NCI-H1436 (cell line): ENCODE measurements at places on chromosomes 4 and X.

GRCh38 chr4:120773641-120774040 lies 148.9 kb downstream of the PRDM5 start:
- DNase-seq, result no peak

DNA sequence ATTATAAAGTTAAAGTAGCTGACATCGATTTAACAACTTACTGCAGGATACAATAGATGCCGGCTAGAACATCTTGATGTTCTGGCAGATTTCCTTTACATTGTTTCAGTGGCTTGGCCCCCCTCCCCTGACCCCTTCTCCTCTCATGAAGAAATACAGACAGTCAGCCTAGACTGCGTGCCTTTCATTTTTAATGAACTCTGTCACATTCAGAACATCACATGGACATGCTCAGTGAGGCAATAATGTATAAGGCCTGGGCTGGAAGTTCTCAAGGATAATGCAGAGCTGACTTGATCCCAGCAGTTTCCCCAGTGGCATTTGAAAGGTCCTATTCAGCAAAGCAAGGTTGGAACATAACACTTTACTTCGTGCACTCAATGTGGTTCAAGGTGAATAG lies 239.2 kb downstream of the ANK2 start:
- DNase-seq, result no peak

GRCh38 chr4:104772849-104773248 lies 278.2 kb upstream of the CXXC4 start:
- no peak for DNase-seq

GRCh38 chr4:184591070-184591677 lies 58.1 kb downstream of the CASP3 start:
- no peak for DNase-seq

DNA sequence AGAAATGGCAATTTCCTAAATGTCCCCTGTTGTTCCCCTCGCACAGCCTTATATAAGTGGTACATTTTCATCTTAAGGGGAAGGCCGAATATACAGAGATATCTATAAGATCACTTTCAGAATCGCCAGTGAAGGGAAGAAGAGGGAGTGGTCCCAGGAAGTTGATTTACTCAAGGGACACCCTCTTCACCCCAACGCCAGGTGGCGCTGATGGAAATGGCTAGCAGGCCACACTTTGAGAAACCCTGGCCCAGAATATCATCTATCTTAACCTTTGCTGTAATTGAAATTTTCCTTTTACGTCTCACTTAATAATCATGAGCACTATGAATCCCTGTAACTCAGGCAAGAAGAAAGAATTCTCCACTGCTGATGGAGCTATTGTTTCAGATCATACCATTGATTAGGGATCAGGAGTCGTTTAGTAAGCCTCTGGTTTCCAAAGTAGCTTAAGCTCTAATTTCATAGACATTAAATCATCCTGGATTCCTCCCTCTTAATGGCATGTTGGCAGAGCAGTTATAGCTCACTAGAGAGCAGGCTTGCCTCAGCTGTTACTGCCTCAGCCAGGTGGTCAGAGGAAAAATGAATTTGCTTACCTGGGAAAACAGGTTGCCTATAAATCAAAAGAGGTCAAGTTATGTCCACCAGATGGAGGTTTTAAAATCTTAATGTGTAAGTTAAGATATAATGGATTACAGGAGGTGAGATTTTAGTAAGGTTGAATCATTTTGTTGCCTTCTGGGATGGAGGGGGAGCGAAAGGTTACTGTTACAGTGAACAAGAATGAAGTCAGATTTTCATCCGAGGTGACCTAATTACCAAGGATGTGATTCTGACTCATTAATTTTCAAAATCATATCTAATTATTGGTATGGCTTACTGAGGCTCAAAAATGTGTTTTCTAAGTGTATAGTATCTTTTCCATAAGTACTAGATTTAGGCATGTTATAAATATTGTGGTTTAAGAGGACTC lies 941.2 kb upstream of the TENM3 start:
- peak; percentile 63 for DNase-seq

DNA sequence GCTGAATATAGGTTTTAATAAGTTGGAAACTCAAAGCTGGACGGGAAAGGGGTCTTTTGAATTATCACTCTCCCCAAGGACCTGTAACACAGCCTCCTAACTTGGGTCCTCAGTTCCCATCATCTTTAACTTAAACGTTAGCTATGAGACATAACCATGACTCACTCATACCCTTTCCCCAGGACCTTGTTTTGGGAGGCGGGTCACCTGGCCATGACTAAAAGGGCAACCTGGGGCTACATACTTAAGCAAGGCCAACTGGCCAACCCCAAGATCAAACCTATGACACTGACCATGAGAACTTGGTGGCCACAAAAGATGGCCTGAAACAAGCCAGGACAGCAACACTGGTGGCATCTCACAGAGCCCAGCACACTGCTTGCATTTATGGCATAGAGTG lies 89.0 kb downstream of the SH3KBP1 start:
- DNase-seq, result no peak

GRCh38 chr4:151484396-151485102 lies 75.6 kb downstream of the FHIP1A start:
- DNase-seq, result no peak

- no peak for DNase-seq
Measured at GRCh38 chr4:87620491-87620890, 12.2 kb downstream of the DSPP start.

- no peak for DNase-seq
Measured at GRCh38 chrX:13005661-13006473, 31.0 kb downstream of the TMSB4X start.
